Mesenteric fat pad (tissue), 1 donor: ENCODE measurements at places on chromosomes 4 and X. TPM values are rescaled to one million over a fixed set of nuclear protein-coding genes. Genes with fewer than 3 reads are reported as not detected.

DNA sequence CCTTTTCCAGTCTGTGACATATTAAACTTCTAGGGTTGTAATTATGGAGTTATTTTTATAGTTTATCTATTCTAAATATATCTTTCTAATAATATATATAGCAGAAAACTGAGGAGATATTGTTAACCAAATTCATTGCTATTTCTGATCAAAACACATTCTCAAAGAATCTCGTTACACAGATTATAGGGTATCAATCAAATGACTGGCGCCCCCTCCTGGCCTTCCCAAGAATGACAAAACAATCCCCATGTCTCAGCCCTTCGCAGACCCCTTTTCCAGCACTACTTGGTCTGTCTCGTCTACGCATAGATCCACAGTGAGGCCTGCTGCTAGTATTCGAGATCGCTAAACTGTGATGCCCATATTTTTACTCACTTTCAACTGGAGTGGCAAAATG lies 209.3 kb downstream of the GPC3 start:
- DNase-seq = no peak

- no peak for DNase-seq
These were observed 41.2 kb upstream of the PDGFC start for GRCh38 chr4:157012781-157013180.

GRCh38 chrX:52217494-52218160 lies 32.9 kb downstream of the MAGED4 start:
- DNase-seq = no peak

DNA sequence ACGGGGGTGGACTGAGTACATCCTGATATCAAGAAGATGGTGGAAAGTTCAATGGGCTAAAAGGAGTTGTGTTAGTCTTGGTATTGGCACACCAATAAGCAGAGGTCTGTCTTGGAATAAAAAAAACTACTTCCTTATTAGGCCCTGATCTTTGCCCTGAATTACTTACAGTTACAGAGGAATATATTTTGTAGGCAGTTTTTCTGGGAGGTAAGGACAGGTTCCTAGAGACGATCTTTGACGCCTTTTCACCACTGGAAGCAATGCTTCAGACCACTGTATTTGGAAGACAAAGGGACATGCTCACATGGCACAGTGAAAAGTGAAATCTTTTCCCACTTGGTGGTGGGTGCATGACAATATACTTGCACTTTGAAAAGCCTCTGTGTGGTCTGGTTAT lies 618 bp upstream of the XK start:
- DNase-seq = no peak

ASMT gene
- not detected for total RNA-seq

SEL1L3 gene
- 13.7 TPM for total RNA-seq

GRCh38 chr4:125191232-125191631 lies 123.5 kb upstream of the FAT4 start:
- no peak for DNase-seq

ZAR1 gene
- total RNA-seq = not detected

DNA sequence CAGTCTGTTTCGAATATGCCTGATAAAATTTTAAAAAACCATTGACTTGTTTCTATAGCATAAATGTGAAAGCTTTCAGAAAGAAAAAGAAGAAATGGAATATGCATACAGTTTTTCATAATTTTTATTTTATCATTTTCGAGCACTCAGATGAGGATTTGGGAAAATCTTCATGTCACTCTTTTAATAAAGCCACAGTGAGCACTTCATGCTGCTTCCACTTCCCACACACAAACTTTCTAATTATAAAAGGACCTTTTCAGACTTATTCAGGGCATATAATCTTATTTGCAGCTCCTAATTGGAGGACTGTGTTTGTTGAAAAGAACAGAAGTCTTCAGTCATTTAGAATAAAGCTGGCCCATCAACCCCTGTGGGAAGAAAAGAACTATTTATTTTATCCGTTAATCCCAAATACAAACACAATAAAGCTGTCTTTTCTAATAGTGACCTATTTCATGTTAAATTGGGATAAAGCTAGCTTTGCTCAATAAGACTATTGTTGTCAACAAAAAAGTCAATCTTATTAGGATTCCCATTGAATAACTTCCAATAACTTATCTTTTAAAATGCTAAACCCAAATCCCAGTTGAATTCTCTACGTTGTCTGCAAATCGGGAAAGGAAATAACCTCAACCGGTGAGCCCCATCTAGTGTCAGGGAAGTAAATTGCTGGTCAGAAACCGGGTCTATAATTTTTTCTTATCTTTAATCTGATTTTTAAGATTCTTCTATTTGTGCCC lies 211.5 kb downstream of the PDGFRA start:
- no peak for DNase-seq

FRAS1 gene
- total RNA-seq = 4.3 TPM

MSX1 gene
- 38.9 TPM for total RNA-seq

ARMCX4 gene
- 10.1 TPM for total RNA-seq

DNA sequence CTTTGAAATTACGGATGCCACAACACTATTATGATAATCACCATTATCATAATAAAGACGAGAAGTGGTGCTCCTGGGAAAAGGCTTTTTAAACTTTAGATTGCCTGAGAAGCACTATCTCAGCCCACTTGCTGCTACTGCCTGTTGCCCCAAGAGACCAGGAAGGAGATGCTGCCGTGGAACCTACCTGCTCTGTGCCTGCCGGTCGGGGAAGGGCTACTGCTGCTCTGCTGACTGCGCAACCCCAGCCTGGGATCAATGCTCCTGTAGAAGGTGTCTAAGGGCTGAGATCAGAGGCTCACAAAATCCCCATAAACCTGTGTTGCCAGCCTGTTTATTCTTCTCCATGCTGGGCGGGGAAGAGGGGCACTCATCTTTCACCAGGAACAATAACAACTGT lies 145.3 kb upstream of the VCX3B start:
- no peak for DNase-seq

GRCh38 chr4:121326597-121326996 lies 54.2 kb downstream of the QRFPR start:
- no peak for DNase-seq

GRCh38 chr4:2059046-2059725 lies at the start of gene NAT8L:
TSS of gene NAT8L (plus strand) at chr4:2059327. CDS start at chr4:2059512, 185 bp downstream.
- DNase-seq = no peak

GRCh38 chr4:122423246-122423645 lies 33.3 kb downstream of the IL2 start:
- DNase-seq = no peak

- no peak for DNase-seq
These were observed 97.1 kb downstream of the AFF1 start for GRCh38 chr4:87031920-87032319.

DNA sequence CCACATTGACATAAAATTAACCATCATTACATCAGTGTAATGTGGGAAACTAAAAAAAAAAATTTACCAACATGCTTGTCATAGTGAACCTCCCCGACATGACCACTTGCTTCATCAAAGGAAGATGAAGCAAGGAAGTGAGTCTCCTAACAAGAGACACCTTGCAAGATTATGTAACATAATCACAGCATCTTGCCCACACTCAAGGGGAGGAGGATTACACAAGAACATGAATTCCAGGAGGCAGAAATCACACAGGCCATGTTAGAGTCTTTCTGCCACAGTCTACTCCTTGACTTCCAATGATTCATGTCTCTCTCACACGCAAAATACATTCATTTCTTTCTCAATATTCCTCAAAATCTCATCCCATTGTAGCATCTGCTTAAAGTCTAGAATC lies 93.3 kb downstream of the AKAP4 start:
- no peak for DNase-seq

GRCh38 chr4:107034996-107035818 lies 906 bp downstream of the DKK2 start:
- no peak for DNase-seq

GRCh38 chr4:174579421-174579820 lies 57.1 kb upstream of the HPGD start:
- no peak for DNase-seq

DNA sequence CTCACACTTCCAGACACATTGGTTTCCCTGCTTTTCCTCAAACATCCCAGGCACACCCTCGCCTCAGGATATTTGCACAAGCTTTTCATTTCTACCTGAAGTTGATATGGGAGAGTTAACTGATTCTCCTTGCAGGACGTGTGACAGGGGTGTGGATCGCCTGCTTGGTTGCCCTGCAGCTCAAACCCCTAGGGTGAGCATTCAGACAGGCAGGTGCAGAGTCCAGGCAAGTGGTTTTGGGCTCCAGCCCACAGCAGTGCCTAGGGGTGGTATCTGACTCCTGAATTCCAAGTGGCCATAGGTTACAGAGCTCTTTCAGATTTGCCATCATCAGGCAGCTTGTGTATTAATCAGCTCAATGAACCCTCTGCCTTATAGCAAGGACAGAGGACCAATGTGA lies 1104.2 kb upstream of the IGFBP7 start:
- no peak for DNase-seq

- DNase-seq = no peak
These were observed 330.5 kb downstream of the HNRNPD start for GRCh38 chr4:82043081-82043808.

FGF5 gene
- total RNA-seq = not detected

DUSP21 gene
- not detected for total RNA-seq

- no peak for DNase-seq
These were observed 47.3 kb upstream of the DOCK11 start for GRCh38 chrX:118448273-118448783.

AR gene
- total RNA-seq = 19.3 TPM

AREG gene
- 41.0 TPM for total RNA-seq

DNA sequence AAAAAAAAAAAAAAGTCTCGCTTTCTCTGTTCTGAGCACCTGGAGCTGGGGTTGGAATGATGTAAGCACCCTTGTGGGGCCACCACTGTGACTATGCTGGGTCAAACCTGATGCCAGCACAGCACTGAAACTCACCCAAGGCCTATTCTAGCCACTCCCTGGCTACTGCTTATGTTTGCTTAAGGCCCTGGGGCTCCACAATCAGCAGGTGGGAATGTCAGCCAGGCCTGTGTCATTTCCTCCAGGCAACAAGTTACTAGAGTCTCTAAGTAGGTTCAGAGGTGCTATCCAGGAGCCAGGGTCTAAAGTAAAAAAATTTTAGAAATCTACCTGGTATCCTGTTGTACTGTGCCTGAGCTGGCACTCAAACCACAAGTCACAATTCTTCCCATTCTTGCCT lies 1306.8 kb downstream of the STIM2 start:
- no peak for DNase-seq

DNA sequence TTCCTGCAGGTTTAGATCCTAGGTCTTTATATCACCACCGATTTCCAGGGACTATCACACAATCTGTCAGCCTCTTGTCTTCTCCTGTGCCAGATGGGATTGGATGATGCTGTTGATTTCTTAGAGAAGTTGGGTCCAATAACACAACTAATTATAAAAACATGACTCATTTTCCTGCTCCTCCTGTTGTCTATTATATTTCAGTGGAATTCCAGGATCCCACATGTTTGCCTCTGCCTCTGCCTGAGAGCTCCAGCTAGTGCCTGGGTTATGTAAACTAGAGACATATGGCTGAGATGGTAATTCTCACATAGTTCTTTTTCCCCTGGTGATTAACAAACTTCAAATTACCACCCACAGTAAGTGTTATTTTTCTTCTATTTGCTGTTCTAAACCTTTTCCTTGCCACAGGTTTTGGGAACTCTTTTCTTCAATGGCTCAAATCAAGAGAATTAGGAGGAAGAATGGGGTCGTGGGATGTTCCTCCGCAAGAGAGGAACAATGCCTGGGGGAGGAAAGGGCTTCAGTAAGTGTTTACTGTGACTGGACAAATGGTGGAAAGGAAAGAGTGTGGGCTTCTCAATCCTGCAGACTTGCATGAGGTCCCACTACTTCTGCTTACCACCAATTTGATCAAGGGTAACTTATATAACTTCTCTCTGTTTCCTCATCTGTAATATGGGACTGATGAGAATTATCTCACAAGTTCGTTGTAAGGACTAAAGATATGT lies 3.4 kb upstream of the HOPX start:
- DNase-seq = no peak

DNA sequence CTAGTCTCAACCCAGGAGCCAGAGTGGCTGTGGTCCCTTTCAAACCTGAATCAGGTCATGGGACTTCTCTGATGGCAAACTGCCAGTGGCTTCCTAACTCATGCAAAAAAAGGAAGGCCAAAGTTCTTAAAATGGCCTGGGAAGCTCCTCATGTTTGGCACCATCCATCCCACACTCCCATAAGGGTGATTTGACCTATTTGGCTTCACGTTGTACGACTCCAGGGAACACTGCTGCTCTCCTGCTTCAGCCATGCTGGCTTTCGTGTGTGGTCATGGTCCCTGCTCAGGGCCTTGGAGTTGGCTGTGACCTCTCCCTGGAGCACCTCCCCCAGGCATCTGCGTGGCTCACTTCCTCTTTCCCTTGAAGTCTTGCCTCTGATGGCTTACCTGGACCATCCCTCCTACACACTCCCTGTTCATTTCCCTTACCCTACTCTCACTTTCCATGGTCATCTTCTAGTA lies 12.8 kb upstream of the TMSB4X start:
- DNase-seq = no peak

GRCh38 chrX:10166731-10167151 lies 10.0 kb downstream of the CLCN4 start:
- no peak for DNase-seq

DNA sequence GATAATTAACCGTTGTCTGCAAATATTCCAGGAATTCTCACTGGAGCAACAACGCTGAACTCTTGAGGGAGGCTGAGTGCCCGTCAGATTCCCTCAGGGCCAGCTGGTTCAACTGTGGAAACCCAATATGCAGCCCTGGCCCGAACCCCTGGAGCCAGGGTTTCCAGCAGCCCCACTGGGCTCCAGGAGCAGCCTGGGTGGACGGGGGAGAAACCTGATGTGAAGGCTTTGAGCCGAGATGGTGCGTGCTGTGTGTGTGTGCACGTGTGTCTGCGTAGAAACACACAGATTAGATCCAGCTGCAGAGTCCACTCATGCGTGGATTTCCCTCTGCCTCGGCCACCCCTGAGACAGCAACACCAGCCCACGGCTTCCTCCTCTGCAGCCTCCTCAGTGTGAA lies 19.4 kb upstream of the SLC25A6 start:
- DNase-seq = no peak

GRCh38 chr4:74263551-74263950 lies 44.7 kb upstream of the EPGN start:
- no peak for DNase-seq

- no peak for DNase-seq
These were observed 19.5 kb downstream of the MID1IP1 start for GRCh38 chrX:38820751-38821150.

DNA sequence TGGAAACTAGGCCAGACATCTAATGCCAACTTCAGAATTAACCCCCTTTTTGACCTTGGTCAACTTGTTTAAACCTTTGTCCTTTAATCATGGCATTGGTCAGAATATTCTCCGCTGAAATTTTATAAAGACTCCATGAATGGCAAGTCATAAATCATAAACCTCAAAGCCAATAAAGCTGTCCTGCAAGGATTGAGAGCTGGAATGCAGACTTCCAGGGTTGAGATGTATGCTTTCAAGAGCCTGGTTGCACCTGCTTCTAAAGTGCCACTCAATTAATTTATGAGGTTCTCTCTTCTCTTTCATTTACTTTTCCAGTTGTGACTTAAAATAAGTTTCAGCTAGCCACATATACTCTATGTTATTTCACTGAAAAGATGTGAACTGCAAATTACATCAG lies 136.2 kb upstream of the HCCS start:
- no peak for DNase-seq

PNCK gene
- 1.4 TPM for total RNA-seq

TSC22D3 gene
- total RNA-seq = 289 TPM
